ENCODE measurements at places on chromosomes 6 and 20.
A peak's percentile ranks its signal among the peaks of the same experiment; 100 is the strongest.

DNA sequence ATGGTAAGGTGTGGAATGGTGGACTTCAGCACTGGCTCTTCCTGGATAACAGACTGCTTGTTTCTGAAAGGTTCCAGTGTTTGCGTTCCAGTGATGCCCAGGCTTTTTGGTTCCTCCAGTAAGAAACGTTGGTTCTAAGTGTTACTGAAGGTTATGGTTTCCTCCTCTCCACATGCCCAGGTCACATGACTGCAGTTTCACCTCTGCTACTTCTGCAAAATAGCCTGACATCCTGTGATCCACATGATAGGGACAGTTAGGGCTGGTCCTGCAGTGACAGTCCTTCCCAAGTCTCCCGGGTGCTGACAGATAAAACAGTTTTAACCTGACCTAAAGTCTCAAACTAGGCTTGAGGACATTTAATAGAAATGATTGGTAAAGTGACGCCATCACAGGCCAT lies 132.2 kb upstream of the CST7 start:
- peaks cover 4% of the 10 kb centered on the region for H3K4me1 ChIP-seq
- H3K27ac ChIP-seq, result no peak overlapping the region
- H3K27me3 ChIP-seq, result no peaks in the 10 kb centered on the region
- no peak for DNase-seq
- no peaks in the 10 kb centered on the region for H3K36me3 ChIP-seq
- H3K4me3 ChIP-seq, result no peak overlapping the region

DNA sequence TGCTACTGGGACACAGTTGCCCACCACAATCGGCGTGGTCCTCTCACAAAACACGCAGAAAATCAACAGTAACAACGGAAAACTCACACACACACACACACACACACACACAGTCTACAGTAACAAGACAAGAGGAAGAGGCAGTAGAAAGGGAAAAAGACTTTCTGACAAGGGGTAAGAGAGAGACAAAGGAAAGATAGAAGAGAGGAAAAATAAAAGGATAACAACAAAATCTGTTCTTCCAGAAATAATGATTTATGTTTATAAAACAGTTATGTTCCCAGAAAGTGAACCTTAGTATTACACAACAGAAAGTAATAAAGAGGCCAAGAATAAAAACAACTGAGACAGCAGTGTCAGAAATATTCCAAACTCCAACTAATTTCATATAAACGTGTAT lies 2.9 kb downstream of the RANBP9 start:
- H3K27me3 ChIP-seq, result no peaks in the 10 kb centered on the region
- H3K36me3 ChIP-seq, result no peaks in the 10 kb centered on the region
- no peaks in the 10 kb centered on the region for H3K4me1 ChIP-seq
- H3K4me3 ChIP-seq, result peak overlapping the region; percentile 96

DNA sequence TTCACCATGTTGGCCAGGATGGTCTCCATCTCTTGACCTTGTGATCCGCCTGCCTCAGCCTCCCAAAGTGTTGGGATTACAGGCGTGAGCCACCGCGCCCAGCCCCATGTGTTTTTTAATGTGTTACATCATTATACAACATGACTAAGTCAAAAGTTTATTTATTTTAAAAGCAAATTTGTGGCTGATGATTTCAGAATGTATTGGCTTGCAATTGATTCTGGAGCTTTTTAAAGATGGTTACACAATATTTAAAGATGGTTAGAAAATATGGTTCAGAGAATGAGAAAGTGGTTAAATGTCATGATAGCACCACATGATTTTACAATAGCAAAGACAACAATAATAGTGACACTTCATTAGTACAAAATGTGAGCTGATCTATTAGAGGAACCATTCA lies 80.5 kb downstream of the SASH1 start:
- H3K4me3 ChIP-seq, result no peak overlapping the region
- H3K27ac ChIP-seq, result no peak overlapping the region
- no peak for DNase-seq

DNA sequence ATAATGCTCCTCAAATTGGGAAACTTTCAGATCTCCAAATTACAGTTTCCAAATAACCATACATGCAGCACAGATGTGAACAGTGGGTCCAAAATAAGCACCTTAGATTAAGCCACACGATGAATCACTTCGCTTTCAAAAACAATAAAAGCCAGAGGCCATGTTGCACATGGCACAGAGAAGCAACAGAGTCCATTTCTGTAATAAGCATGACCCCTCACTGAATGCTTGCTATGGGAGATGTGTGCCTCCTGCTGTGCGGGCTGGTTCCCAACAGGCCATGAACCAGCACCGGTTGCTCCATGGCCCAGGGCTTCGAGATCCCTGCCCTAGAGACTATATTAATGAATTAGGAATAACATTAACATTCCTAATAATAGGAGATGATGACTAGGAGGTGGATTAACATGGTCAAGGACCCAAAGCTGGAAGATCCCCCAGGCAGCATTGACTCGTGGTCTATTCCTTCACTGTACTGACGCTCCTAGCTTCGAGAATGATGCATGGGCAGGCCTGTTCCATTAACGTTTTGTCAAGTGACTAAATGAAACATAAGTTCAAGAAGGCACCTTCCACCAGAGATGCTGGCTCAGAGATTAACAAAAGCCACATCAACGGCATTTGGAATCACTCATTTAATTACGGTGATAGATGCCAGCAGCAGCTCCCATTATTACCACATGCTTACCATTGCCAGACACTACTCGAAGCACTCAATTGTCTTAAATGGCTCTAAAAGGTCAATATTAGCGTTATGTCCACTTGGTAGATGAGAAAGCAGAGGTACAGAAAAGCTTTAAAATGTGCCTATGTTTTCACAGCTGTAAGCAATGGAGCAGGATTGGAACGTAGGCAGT lies 470.6 kb upstream of the AGPAT4 start:
- no peak overlapping the region for H3K4me3 ChIP-seq
- no peak overlapping the region for H3K27ac ChIP-seq
- H3K36me3 ChIP-seq, result no peaks in the 10 kb centered on the region
- H3K27me3 ChIP-seq, result no peaks in the 10 kb centered on the region
- H3K4me1 ChIP-seq, result no peaks in the 10 kb centered on the region
- DNase-seq, result no peak

DNA sequence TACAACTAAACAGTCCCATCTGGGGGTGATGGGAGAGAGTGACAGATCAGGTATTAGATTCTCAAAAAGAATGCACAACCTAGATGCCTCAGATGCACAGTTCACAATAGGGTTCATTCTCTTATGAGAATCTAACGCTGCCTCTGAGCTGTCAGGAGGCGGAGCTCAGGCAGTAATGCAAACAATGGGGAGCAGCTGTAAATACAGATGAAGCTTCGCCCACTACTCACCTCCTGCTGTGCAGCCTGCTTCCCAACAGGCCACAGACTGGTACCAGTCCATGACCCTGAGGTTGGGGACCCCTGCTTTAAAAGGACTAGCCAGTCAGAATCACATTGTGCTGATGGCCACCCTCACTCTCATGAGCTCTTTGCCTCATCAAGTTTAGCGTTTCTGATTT lies 247.0 kb upstream of the KCNQ5 start:
- DNase-seq, result no peak
- no peaks in the 10 kb centered on the region for H3K36me3 ChIP-seq
- H3K4me1 ChIP-seq, result no peaks in the 10 kb centered on the region
- H3K27me3 ChIP-seq, result no peaks in the 10 kb centered on the region

DNA sequence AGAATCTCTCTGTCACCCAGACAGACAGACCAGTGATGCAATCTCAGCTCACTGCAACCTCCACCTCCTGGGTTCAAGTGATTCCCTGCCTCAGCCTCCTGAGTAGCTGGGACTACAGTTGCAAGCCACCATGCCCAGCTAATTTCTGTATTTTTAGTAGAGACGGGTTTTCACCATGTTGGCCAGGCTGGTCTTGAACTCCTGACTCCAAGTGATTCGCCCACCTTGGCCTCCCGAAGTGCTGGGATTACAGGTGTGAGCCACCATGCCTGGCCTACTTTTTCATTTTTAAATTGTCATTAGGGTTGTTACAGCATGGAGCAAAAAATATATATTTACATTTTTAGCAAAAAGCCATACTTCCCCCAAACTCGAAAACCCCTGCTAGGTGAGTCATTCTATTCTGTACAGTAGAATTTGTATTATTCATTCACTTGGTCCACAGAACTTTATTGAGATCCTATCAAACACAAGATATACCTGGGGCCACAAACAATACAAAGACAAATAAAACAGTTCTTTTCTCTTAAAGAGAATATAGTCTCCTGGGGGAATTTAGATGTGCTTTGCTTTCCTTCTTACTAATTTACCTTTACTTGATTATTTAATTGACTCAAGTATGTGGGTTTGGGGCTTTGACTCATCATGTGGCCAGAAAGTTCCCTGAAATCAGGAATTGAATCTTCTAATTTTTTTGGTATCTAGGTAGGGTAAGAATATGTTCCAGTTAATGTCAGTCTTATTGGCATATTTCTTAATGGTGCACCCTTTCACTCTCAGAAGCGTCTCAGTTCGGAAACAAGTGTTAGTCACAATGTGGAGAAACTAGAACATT lies 16.6 kb upstream of the CCND3 start:
- no peak overlapping the region for H3K27ac ChIP-seq
- no peaks in the 10 kb centered on the region for H3K36me3 ChIP-seq
- H3K27me3 ChIP-seq, result no peaks in the 10 kb centered on the region
- H3K4me1 ChIP-seq, result peaks cover 4% of the 10 kb centered on the region
- DNase-seq, result no peak

DNA sequence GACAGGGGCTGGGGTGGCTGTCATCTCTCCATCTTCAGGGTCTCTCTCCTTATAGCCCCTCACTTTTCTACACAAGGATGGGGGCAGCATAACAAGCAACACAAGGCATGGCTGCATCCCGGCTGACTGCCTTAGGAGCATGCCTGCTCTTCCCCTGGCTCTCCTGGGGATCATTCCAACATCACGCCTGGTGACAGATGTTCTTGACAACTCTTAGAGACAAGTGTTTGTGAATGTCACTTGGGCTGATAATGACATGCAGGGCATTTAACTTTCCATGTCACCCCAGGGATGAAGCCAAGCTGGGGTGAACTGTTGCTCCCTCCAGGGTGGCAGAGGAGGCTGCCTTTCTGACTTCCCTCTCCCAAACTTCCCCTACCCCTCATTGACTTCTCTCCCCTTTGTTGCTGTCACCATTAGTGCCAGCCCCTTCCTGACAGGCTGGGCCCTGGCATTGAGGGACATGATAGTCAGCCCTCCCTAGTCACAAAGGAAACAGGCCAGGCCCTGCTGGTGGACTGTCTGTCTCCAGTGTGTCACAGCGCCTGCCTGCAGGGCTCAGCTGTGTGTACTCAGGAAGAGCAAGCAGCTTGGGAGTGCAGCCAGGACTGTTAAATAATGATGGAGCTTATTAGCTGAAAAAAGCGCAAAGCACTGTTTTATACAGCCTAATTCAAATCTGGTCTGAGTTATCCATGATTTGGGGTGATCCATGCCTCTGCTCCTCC lies 161.8 kb downstream of the LRFN2 start:
- no peak overlapping the region for H3K4me3 ChIP-seq
- H3K27ac ChIP-seq, result no peak overlapping the region
- DNase-seq, result no peak

DNA sequence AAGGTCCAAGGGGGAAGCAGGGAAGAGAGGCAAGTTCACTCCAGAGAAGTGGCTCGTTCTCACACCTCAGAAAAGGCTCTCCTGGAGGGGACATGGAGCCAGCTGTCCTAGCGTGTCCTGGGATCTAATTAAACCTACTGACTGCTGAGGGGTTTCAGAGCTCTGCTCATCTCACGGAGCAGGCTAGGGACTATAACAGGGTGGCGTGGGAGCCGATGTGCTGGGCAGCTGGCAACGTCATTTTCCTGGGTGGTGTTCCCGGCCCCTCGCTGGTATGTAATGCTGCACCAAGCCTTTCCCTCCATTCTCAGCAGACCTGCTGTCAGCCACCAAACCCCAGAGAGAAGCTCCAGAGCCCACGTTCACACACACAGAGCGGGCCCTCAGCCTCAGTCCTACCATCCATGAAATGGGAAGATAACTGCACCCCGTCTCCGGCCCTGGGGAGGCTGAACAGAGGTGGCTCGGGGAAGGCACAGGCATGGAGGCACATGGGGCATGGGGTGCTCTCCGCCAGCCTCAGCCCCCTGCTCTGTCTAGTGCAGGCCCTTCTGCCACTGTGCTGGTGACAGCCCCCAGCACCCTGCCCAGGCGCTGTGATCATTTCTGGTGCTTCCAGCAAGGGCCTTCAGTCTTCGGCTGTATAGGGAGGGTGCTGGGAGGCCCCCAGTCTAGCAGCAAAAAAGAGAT lies 1.9 kb downstream of the CST7 start:
- H3K36me3 ChIP-seq, result no peaks in the 10 kb centered on the region
- no peak overlapping the region for H3K27ac ChIP-seq
- peaks cover 14% of the 10 kb centered on the region for H3K4me1 ChIP-seq
- no peak overlapping the region for H3K4me3 ChIP-seq
- no peak for DNase-seq

DNA sequence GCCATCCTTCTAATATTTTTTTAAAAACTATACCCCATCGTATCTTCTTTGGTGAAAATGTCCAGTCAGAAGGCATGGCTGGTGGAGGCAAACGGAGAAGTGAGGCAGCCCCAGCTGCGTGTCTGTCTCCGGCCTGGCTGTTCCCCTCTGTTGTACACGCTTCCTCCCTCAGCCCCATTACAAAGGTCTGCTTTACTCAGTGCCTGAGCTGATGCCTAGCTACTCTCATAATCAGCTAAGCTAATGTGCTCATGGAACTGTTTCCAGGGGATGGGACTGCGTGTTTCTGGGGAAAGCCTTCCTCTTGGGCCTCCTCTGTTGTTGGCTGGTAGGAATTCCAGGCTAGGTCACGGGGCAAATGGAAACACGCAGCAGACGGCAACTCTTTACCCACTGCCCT lies 67.3 kb downstream of the PPP1R3G start:
- no peak overlapping the region for H3K4me3 ChIP-seq
- H3K27ac ChIP-seq, result no peak overlapping the region
- H3K4me1 ChIP-seq, result no peaks in the 10 kb centered on the region
- no peaks in the 10 kb centered on the region for H3K27me3 ChIP-seq
- no peaks in the 10 kb centered on the region for H3K36me3 ChIP-seq

GRCh38 chr20:402496-402885 lies 5.6 kb upstream of the RBCK1 start:
- H3K27me3 ChIP-seq, result no peaks in the 10 kb centered on the region
- H3K27ac ChIP-seq, result no peak overlapping the region
- H3K4me1 ChIP-seq, result peaks cover 3% of the 10 kb centered on the region
- no peak for DNase-seq
- peaks cover 4% of the 10 kb centered on the region for H3K36me3 ChIP-seq
- H3K4me3 ChIP-seq, result no peak overlapping the region

DNA sequence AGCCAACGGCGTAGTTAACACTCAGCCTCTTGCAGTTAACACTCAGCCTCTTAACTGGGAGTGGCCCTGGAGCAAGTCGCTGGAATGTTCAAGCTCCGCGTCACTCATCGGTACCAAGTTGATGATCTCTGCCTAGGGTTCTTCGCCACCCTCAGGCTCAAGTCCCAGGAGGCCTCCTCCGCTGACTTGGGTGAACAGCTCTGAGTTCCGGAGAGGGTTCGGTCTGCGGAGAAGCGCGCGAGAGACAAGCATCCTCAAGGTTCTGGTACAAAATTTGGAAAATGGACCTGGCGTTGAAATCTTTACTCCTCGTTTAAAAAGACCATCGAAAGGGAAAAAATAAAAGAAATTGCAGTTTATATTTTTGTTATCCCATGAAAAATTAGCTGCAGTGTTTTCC lies 876 bp upstream of the DSP start:
- H3K36me3 ChIP-seq, result no peaks in the 10 kb centered on the region
- no peak overlapping the region for H3K27ac ChIP-seq
- no peak for DNase-seq
- H3K4me3 ChIP-seq, result no peak overlapping the region
